NCI-H2081 (cell line): ENCODE measurements at places on chromosomes 12 and 14.
A peak's percentile ranks its signal among the peaks of the same experiment; 100 is the strongest.

DNA sequence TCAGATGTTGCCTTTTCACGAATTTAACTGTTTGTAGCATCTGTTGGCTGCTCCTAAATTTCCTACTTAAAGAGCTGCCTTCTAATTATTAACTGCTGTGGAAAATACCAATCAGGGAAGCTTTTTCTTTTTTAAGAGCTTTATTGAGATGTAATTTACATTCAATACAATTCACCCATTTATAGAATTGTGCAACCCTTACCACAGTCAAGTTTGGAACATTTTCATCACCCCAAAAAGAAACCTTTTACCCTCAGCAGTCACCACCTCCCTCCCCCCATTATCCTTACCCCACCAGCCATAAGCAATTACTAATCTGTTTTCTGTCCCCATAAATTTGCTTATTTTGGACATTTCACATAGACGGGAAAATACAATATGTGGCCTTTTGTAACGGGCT lies 1.4 kb downstream of the PCNX4 start:
- DNase-seq = no peak

GRCh38 chr12:116636608-116637519 lies 77.7 kb downstream of the MAP1LC3B2 start:
- no peak for DNase-seq

DNA sequence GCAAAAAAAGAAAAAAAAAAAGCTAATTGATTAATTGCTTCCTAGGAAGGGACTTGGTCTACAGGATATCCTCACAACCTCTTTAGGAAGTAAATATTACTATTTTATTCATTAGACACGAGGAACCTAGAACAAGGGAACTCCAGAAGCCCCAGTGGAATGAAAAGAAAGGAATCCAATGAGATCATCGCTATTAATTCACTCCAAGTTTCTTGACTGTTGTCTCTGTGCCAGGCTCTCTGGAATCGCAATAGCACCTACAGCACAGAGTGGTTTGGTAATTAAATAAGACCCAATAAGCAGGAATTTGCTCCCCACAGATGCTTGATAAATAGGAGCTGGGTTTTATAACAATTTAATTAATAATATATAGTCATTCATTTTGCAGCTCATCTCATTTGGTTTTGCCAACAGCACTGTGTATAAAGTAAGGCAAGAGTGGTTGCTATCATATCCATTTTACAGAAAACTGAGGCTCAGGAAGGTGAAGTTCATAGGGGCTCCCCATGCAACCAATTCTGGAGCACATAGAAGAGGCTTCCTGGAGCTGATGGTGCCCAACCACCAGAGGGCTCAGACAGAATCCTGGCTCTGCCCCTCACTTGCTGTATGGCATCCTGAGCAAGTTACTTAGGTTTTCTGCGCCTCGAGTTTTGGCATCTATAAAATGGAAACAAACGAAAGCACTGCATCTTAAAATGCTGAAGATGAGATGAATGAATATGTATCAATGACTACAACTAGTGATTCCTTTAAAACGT lies 420.2 kb downstream of the MED13L start:
- no peak for DNase-seq

- no peak for DNase-seq
Measured at GRCh38 chr14:42141328-42141727, 534.7 kb downstream of the LRFN5 start.

GRCh38 chr12:97748298-97748697 lies 285.7 kb downstream of the RMST start:
- peak; percentile 64 for DNase-seq

GRCh38 chr14:69153873-69154270 lies 953 bp upstream of the DCAF5 start:
- no peak for DNase-seq

DNA sequence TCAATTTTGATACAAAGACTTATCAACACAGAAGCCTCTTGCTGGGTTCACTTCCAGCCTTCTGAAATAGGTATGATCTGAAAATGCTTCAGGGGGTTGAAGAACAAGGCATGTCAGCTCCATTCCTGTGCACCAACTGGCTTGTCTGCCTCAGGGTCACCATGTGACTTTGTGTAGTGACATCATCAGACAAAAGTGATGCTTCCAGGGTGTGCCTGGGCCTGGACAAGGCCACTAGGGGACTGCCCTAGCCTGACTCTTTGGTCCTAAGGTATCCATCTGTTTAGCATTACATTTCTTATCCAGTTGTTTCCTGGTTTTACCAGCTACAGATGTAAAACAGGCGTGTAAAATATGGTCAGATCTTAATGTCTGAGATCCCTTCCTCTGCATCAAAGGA lies 155.6 kb downstream of the CAND1 start:
- DNase-seq = no peak

DNA sequence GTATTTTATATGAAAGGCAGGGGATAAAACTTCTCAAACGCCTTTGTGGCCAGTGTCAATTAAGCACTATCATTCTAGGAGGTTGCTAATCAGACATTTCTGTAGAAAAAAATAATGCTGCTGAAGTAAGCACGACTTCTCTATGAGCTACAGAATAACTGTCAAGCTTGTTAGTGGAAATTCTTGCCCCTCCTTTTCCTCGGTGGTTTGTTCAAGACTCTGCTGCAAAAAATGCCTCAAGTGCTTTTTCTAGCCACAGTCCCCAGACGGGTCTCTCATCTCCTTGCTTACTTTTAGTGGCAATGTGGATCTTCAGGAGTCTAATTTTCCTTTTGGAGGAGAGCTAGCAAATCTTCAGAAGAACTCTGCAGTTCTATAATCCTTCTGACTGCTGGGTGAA lies 452.0 kb downstream of the FUT8 start:
- DNase-seq = no peak

DNA sequence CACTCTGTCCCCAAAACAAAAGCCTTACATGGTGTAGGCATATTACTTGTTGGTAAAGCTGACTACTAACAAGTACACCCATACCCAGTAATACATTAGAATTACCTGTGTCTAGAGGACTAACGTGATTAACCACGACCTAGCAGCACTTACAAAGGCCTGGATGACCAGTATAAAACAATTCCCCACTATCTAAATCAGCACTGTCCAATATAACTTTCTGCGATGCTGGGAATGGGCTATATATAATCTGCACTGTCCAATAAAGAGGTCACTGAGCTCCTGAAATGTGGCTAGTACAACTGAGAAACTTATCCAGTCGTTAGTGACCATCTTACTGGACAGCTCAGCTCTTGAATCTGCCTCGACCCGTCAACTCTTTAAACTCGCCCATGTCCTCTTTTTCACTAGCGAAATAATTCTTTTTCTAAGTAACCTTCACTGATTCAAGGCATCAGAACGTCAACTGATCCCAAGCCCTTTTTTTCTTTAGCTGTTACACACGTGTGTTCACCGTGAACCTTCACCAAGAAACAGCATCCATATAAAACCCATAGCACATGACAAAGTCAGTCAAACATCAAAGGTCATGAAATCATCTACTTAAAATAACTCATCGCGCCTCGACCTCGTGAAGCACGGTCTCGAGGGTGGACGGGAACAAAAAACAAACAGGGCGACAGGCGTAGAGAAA lies 905 bp upstream of the CIPC start:
- DNase-seq = no peak

DNA sequence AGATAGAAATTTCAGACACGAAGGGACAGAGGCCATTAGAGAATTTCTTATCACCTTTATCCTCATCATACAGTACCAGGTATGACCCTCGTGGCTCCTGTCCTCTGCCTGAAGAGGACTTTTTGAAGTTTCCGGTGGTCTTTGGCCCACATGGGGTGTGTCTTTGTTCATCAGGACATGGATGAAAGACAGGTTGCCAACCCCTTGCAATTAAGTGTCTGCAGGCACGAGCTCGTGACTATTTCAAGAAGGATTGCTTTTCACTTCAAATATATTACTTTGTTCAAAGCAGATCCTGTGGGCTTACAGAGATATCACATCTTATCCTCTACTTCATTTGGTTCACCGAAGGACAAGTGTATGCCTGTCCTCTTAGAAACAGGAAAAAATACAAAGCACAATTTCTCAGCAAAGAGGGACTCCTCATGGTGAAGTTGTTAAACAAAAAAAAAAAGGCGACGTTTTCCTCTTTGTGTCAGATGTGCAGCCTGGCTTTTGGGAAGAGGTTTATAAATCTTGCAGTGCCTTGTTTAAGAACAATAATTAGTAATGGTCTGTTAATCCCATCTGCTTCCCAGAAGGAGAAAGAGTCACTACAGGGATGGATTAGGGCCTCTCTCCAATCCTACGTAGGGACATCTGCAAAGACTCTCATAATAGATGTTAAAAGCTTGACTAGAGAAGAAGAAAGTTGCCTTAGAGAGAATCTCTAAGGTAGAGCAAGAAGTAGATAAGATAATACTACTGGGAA lies 13.5 kb upstream of the FAM234B start:
- DNase-seq = no peak

- no peak for DNase-seq
Measured at GRCh38 chr14:55097881-55098560, 31.0 kb upstream of the LGALS3 start.

- DNase-seq = no peak
Measured at GRCh38 chr12:98901189-98901588, 256.1 kb downstream of the APAF1 start.

GRCh38 chr12:25521625-25522256 lies 31.3 kb downstream of the LMNTD1 start:
- DNase-seq = no peak

GRCh38 chr12:119644930-119645329 lies 23.0 kb upstream of the PRKAB1 start:
- DNase-seq = no peak

GRCh38 chr14:20440882-20441281 lies 4.9 kb upstream of the KLHL33 start:
- no peak for DNase-seq

DNA sequence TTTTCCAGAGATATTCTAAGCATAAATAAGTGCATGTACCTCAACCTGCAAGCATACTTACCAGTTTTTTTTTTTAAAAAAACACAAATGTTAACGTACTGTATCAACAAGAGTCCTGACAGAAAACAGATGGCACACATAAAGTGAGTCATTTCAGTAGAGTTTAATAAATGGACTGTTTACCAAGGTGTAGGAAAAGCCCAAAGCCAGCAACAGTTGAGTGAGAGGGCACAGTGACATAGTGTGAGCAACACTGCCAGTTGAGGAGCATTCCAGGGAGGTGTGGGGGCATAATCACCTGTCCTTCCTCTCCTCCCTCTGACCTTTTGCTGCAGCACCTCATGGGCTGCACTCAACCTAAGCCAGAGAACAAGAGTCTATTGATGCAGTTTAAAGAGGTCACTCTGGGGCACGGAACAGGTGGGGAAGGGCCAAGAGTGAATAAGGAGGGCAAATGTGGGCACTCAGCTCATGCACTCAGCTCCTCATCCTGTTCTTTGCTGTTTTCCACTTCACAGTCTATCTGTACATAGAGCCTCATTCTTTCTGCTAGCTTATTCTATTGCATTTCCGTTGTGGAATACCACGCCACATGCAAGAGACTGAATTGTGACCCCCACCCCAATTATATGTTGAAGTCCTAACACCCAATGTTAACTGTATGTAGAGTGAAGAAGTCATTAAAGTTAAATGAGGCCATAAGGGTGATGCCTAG lies 29.3 kb downstream of the DHRS2 start:
- no peak for DNase-seq

DNA sequence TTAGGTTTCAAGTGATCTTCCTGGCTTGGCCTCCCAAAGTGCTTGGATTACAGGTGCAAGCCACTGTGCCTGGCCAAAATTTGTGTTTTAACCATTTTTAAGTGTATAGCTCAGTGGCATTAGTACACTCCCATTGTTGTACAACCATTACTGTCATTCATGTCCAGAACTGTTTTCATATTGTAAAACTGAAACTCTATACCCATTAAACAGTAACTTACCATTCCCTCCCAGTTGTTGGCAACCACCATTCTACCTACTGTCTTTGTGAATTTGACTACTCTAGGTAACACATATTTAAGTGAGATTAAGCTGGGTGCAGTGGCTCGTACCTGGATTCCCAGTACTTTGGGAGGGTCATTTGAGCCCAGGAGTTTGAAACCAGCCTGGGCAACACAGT lies 67.3 kb upstream of the KCNH3 start:
- DNase-seq = no peak

DNA sequence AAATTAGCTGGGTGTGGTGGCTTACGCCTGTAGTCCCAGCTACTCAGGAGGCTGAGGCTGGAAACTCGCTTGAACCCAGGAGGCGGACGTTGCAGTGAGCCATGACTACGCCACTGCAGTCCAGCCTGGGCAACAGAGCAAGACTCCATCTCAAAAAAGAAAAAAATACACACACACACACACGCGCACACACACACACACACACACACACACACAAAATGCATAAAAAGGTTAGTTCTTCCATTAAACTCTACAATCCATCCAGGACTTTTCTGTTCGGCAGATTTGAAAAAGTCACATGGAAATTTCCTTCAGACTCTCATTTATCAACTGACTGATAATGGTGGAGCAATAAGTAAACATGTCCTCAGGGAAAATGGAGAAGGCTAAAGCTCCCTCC lies 9.2 kb upstream of the VPS33A start:
- DNase-seq = no peak

DNA sequence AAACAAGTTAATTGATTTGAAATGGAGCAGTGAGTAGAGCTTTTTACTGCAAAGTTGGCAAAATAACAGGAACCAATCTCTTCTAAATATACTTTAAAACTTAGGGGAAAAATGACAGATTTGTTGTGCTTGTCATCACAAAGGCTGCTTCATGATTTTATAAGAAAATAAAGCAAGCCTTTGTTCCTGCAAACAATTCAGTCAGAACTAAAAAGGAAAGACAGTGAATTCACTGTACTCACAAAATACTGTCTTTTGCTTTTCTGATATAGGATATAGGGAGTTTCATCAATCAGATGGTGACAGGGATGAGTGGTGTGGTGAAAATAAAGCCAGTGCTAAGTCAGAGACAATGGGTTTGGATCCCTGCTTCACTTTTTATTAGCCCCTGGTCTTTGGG lies 126.0 kb downstream of the HELB start:
- no peak for DNase-seq

GRCh38 chr12:96473394-96474093 lies 15.8 kb upstream of the CFAP54 start:
- DNase-seq = no peak

GRCh38 chr12:55955800-55956508 lies 9.9 kb downstream of the PMEL start:
- DNase-seq = no peak

DNA sequence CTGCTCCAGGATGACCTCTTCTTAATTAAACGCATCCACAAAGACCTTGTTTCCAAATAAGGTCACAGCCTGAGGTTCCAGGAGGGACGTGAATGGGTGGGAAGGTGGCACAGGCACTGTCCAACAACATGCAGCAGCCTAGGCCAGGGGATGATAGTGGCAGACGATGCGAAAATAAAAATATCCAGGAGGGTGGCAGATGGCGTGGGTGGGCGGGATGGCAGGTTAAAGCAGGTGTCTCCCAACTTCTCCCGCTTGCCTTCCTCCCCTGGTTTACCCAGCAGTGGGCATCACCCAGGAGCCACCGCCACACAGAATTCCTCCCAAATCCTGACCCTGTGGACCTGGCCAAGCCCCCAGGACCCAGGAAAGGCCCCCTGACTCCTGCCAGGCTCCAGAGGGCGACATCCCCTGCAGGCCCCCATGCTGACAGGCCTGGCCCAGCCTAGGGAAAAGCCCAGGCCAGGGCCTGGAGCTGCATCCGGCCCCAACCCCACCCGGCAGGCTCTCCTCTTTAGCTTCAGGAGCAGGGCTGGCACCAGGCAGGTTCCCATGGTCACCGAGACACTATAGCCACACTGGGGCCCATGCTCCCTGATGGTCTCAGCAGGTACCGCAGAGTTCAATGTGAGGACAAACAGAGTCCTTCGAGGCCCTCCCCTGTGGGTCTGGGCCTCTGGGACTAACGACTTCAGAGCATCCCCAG lies 9.7 kb downstream of the NCOR2 start:
- DNase-seq = peak; percentile 76

GRCh38 chr12:75986001-75986746 lies 45.4 kb downstream of the PHLDA1 start:
- no peak for DNase-seq
